Left hindlimb (tissue), 1 donor: ENCODE measurements at places on chromosomes 4 and X.

GRCh38 chr4:117491516-117491915 is 406.1 kb upstream of the TRAM1L1 start:
- no peak for DNase-seq

GRCh38 chr4:8906991-8907595 is 35.5 kb upstream of the HMX1 start:
- no peak for DNase-seq

GRCh38 chr4:41602113-41602512 is 64.2 kb downstream of the LIMCH1 start:
- no peak for DNase-seq

DNA sequence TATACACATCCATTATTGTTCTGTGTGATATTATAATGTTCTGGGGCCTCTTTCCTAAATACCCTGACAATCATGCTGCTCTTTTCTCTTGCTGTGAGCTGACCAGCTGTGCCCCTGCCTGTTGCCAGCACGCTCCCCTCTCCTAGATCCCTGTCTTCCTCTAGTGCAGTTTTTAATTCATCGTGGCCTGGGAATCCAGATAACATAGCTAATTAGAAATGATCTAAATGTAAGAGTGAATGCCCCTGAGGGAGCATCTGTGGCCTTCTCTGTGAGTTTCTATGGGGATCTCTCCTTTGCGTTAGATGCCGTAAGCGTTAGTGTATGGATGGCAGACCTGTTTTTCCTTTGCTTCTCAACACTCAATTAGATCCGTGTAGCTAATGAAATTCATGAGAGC is 434.3 kb downstream of the SPRY1 start:
- DNase-seq: peak; percentile 72

- DNase-seq: no peak
These were observed 163.7 kb downstream of the CORIN start for GRCh38 chr4:47674144-47674543.

- DNase-seq: no peak
These were observed 122.3 kb downstream of the ARHGAP10 start for GRCh38 chr4:147854154-147854553.
